Esophagus squamous epithelium (tissue), 5 donors: ENCODE measurements at places on chromosomes 16 and 17. TPM values are rescaled to one million over a fixed set of nuclear protein-coding genes. Genes with fewer than 3 reads are reported as not detected.

GRCh38 chr16:28477311-28477920 is 5.3 kb upstream of the NPIPB7 start:
- H3K4me1 ChIP-seq, result no peaks in the 10 kb centered on the region
- no peak overlapping the region for H3K4me3 ChIP-seq
- no peak overlapping the region for H3K27ac ChIP-seq
- H3K27me3 ChIP-seq, result no peaks in the 10 kb centered on the region
- H3K36me3 ChIP-seq, result peaks cover 23% of the 10 kb centered on the region

GRCh38 chr16:54142787-54143186 is 143.8 kb downstream of the IRX3 start:
- DNase-seq, result no peak
- peaks cover 10% of the 10 kb centered on the region for H3K27me3 ChIP-seq

DNA sequence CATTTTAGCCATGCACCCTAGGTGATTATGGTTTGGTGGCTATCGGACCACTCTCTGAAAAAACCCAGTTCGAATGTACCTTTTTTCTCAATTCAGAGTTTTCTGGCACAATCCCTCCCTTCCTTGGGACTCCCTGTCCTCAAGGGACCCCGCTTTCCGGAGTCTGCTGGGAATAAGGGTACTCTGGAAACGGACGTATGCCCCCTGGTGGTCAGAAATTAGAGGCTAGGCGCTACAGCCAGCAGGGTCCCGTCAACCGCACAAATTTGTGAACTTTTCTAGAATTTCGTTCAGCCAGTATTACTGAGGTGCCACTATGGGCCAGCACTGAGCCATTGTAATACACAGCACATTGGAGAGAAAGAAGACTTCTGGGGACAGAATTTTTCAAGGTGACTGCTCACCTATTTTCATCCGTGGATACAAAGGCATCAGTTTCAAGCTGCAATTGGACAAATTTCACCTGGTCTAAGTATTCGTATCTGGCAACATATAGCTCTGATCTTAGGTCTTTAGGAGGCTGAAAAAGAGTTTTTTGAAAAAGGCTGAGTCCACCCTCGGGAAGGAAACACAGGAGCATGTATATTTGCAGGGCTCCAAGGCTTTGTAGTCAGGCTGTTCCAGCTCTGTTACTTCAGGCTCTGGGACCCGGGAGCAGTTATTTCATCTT is 27.1 kb upstream of the CRYBA1 start:
- H3K36me3 ChIP-seq, result no peaks in the 10 kb centered on the region
- DNase-seq, result no peak
- peaks cover 5% of the 10 kb centered on the region for H3K4me1 ChIP-seq
- no peak overlapping the region for H3K4me3 ChIP-seq
- no peak overlapping the region for H3K27ac ChIP-seq

DNA sequence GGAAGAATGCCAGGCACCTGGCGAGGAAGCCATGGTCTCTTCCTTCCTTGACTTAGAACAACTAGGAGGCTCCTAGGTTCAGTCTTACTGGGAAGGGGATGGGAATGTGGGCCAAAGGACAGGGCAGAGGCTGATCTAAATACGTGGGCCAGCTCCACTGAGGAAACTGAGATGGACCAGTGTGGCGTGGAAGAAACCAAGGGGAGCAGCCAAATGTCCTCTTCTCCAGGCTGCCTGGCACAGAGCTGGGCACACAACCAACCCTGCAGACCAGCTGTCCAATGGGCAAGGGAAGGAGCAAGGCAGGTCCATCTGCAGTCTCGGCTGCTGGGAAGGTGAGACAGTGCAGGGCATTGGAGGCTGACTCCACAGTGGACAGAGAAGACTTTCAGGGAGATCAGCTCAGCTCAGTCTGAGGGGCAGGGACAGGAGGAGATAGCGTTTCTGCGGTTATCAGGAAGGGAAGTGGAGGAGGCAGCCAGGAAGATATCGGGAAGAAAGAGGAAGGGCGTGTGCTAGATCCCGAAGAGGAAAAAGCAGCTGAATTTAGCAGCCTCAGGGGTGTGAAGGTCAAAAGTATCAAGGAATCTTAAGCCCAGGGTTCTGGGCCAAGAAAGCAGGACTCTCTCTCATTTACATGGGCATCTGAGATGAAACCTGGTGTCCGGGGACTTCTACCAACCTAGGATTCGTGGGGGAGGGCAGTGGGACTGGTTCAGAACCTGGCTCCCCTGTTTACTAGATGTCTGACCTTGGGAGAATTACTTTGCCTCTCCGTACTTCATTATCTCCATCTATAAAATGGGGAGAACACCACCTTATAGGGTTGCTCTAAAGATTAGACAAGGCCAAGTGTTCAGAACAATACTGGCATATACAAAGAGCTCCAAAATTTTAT is 1.8 kb downstream of the KIFC3 start:
- H3K4me3 ChIP-seq, result peak overlapping the region; percentile 55
- H3K27ac ChIP-seq, result peak overlapping the region; percentile 90
- H3K36me3 ChIP-seq, result no peaks in the 10 kb centered on the region
- no peaks in the 10 kb centered on the region for H3K27me3 ChIP-seq

The EIF3CL gene
- total RNA-seq, result 116 TPM

DNA sequence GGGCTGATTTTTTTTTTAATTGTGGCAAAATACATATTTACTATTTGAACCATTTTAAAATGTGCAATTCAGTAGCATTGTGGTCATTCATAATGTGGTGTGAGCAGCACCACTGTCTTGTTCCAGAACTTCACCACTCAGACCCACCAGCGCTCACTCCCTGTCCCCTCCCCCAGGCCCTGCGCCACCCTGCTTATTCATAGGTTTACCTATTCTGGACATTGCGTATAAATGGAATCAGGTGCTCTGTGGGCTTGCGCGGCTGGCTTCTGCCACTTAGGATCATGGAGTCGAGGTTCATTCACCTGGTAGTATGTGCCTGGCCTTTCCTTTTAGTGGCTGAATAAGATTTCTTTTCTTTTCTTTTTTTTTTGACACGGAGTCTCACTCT is 59.4 kb downstream of the NT5M start:
- H3K27me3 ChIP-seq, result peaks cover 45% of the 10 kb centered on the region
- no peak overlapping the region for H3K27ac ChIP-seq
- no peaks in the 10 kb centered on the region for H3K36me3 ChIP-seq
- H3K4me3 ChIP-seq, result no peak overlapping the region

- no peak overlapping the region for H3K4me3 ChIP-seq
- no peaks in the 10 kb centered on the region for H3K27me3 ChIP-seq
- peaks cover 8% of the 10 kb centered on the region for H3K4me1 ChIP-seq
- no peak overlapping the region for H3K27ac ChIP-seq
Measured at GRCh38 chr17:60229188-60229802, 79.5 kb downstream of the CA4 start.

DNA sequence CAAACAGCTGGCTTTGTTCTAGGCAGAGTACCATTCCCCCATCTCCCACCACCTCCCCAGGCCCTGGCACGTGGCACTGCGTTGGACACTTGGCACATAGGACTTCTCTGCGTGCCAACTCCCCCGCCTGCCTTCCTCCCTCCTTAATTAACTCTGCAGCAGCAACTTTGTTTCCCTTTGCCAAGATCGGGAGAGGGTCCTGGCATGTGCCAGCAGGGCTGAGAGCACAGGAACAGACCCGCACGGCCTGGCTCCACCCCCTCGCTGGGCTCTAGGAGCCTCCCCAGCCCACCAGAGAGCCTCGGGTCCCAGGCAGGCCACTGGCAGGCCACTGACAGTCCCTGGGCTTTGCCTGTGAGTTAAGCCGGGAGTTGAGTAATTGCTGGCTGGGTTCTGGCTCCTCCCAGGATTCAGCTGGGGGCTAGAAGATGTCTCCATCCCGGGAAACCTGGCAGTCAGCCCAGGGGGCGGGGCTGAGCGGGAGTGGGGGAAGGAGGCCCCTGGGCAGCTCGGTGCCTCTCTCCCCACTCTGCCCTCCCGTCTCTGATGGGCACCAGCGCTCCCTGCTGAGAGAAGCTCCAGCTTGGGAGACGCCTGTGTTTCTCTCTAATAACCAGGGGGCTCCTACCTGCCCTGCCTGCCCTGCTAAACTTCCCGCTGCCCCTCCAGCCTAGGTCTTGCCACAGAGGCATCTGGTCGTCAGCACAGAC is 224.0 kb upstream of the TNRC6C start:
- peaks cover 42% of the 10 kb centered on the region for H3K4me1 ChIP-seq
- no peaks in the 10 kb centered on the region for H3K36me3 ChIP-seq
- no peaks in the 10 kb centered on the region for H3K27me3 ChIP-seq
- no peak for DNase-seq
- H3K27ac ChIP-seq, result peak overlapping the region; percentile 66

- H3K4me1 ChIP-seq, result no peaks in the 10 kb centered on the region
- no peak overlapping the region for H3K27ac ChIP-seq
- no peaks in the 10 kb centered on the region for H3K36me3 ChIP-seq
- H3K4me3 ChIP-seq, result no peak overlapping the region
Measured at GRCh38 chr17:57499648-57500049, 243.3 kb downstream of the MSI2 start.

DNA sequence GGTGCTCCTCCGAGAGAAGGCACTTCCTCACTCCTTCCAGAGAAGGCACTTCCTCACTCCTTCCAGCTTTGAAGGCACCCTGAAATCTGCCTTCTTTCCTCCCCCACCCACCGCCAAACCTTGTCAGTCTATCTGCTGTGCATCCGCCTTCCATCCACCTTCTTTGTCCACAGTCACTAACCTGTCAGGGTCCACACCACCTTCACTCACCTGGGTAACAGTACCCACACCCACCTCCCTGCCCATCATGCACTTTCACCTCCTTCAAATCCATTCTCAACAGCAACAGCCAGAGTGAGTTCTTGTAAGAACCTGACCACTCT is 5.2 kb downstream of the CCDC102A start:
- no peak for DNase-seq
- H3K27ac ChIP-seq, result peak overlapping the region; percentile 75
- H3K27me3 ChIP-seq, result no peaks in the 10 kb centered on the region
- H3K36me3 ChIP-seq, result no peaks in the 10 kb centered on the region

- peak overlapping the region; percentile 84 for H3K4me3 ChIP-seq
- no peak for DNase-seq
- H3K36me3 ChIP-seq, result no peaks in the 10 kb centered on the region
- no peaks in the 10 kb centered on the region for H3K27me3 ChIP-seq
- peaks cover 7% of the 10 kb centered on the region for H3K4me1 ChIP-seq
Measured at GRCh38 chr17:54968988-54969332, 395 bp downstream of the STXBP4 start.

The OR1E2 gene
- not detected for total RNA-seq

GRCh38 chr17:81066771-81067315 is 31.9 kb downstream of the BAIAP2 start:
- no peak overlapping the region for H3K4me3 ChIP-seq
- no peaks in the 10 kb centered on the region for H3K27me3 ChIP-seq
- H3K27ac ChIP-seq, result peak overlapping the region; percentile 93

- peaks cover 59% of the 10 kb centered on the region for H3K36me3 ChIP-seq
- DNase-seq, result no peak
- H3K27me3 ChIP-seq, result no peaks in the 10 kb centered on the region
- H3K4me1 ChIP-seq, result peaks cover 6% of the 10 kb centered on the region
- H3K4me3 ChIP-seq, result no peak overlapping the region
Measured at GRCh38 chr16:57071831-57072582, 20.4 kb upstream of the CPNE2 start.

DNA sequence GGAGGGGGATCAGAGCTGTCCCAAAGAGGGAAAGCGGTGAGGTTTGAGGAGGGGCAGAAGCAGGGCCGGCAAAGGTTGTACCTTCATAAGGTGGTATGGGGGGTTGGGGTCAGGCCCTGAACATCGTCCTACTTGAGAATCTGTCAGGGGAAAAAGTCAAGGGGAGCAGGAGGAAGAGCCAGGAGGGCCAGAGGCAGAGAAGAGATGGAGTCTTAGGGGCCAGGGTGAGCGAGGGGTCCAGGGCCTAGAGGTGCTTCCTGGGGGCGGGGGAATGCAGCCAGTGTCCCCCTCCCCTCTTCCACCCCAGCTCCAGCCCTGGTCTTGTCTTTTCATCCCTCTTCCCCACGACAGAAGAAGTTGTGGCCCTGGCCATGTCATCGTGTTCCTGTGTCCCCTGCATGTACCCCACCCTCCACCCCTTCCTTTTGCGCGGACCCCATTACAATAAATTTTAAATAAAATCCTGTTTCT is 1.3 kb upstream of the PRRT2 start:
- DNase-seq, result no peak
- peaks cover 14% of the 10 kb centered on the region for H3K36me3 ChIP-seq
- peak overlapping the region; percentile 77 for H3K4me3 ChIP-seq
- H3K27me3 ChIP-seq, result no peaks in the 10 kb centered on the region

The KRTAP2-3 gene
- not detected for total RNA-seq

- H3K4me1 ChIP-seq, result no peaks in the 10 kb centered on the region
- H3K27ac ChIP-seq, result peak overlapping the region; percentile 28
- no peaks in the 10 kb centered on the region for H3K27me3 ChIP-seq
- no peak for DNase-seq
- no peak overlapping the region for H3K4me3 ChIP-seq
Measured at GRCh38 chr16:1193143-1193824, 31.8 kb downstream of the TPSG1 start.

DNA sequence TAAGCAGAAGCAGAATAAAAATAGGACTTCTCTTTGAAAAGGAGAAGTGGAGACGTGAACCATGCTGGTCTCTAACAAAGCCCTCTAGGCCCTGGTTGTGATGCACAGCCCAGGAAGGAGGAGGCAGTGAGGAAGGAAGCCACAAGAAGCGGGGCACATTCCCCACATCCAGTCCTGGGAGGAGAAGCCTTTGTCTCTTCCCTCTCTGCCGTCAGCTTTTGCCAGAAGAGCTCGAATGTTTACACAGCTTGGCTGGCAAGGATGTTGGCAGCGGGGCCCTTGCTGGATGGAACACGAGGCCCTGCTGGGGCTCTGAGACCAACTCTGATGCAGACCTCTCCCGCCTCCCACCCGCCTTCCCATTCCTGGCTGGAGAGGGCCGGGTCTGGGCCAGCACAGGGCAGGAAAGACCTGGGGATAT is 91.3 kb downstream of the MAF start:
- H3K36me3 ChIP-seq, result no peaks in the 10 kb centered on the region
- DNase-seq, result no peak
- H3K4me1 ChIP-seq, result no peaks in the 10 kb centered on the region
- H3K27me3 ChIP-seq, result no peaks in the 10 kb centered on the region

GRCh38 chr16:12178251-12178990 is 201.9 kb downstream of the SNX29 start:
- H3K4me1 ChIP-seq, result peaks cover 43% of the 10 kb centered on the region
- H3K27me3 ChIP-seq, result no peaks in the 10 kb centered on the region
- H3K27ac ChIP-seq, result no peak overlapping the region
- H3K36me3 ChIP-seq, result no peaks in the 10 kb centered on the region

GRCh38 chr17:81394921-81395599 is at the start of gene BAHCC1:
Gene BAHCC1 (plus strand): TSS chr17:81395457. CDS start chr17:81399740, 4,283 bp downstream.
- H3K36me3 ChIP-seq, result no peaks in the 10 kb centered on the region
- peaks cover 30% of the 10 kb centered on the region for H3K27me3 ChIP-seq
- DNase-seq, result peak; percentile 97
- peak within 1 kb of the TSS; percentile 98 for H3K27ac ChIP-seq
- H3K4me3 ChIP-seq, result peak within 1 kb of the TSS; percentile 62
- H3K4me1 ChIP-seq, result peaks cover 81% of the 10 kb centered on the region

The NPIPB6 gene
- total RNA-seq, result 3.8 TPM

The PDILT gene
- total RNA-seq, result not detected

DNA sequence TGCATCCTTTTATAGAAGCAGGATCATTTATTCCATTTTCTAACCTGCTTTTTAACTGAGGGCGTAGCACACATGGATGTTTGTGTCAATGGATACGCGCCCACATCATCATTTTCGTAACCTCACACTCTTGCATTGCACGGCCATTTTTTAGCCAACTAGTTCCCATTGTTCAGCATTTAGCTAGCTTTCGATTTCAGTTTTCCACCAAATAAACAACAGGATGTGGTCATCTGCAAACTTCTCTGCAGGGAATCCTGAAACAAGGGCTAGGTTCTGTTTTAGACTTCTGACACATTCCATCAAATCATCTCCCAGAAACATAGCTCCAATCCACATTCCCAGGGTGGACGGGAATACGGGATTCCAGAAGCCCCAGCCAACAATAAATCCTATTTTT is 6.4 kb downstream of the CYB561 start:
- no peaks in the 10 kb centered on the region for H3K36me3 ChIP-seq
- DNase-seq, result no peak
- H3K27ac ChIP-seq, result no peak overlapping the region
- no peak overlapping the region for H3K4me3 ChIP-seq
- H3K4me1 ChIP-seq, result peaks cover 29% of the 10 kb centered on the region
- no peaks in the 10 kb centered on the region for H3K27me3 ChIP-seq

The TAC4 gene
- total RNA-seq, result not detected
